GM12878 (cell line): ENCODE measurements at places on chromosomes 6 and 20.

- DNase-seq, result no peak
These were observed 237.1 kb upstream of the MOCS1 start for GRCh38 chr6:40171343-40171742.

DNA sequence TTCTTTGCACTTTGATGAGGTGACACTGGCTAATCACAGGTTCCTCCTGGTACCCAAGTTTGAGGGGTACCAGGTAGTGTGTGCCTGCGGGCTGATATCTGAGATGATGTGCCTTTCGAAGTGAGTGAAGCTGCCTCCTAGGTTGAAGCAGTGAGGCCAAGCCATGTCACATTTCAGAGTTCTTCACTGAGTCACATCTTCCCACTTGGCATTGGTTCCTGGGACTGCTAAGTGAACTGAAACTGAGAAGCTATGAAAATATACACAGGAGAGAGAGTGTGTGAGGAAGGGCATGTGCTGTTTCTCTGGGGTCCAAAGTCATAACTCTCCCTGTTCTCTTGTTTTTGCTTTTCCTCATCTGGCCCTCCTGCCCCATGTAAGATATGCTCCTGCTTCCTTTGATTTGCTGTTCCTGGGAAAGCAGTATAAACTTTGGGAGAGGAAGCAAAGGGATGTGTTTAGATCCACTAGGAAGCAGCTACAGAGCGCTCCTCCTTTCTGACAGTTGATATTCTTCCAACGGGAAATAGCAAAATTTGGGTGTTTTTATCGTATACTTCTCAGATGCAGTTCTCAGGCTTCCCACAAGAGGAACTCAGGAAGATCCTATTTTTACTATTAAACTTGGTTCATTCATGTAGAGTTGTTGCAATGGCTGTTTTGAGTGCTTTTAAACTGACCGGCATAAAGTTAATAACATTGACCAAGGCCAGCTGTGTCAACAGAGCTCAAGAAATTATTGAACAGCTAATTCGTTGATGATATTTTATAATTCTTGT, 153.7 kb downstream of the MOXD1 start:
- no peak for DNase-seq

GRCh38 chr6:3457710-3458602, 1.1 kb upstream of the SLC22A23 start:
- DNase-seq, result no peak

DNA sequence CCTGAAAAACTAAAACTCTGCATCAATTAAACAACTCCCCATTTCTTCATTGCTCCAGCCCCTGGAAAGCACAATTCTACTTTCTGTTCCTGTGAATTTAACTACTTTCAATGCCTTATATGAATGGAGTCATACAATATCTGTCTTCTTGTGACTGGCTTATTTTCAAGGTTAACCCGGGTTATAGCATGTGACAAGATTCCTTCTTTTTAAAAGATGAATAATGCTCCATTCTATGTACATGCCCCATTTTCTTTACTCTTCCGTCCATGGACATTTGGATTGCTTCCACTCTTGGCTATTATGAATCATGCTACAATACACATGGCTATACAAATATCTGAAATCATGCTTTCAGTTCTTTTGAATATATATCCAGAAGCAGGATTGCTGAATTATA, 334.9 kb upstream of the ID4 start:
- no peak for DNase-seq

GRCh38 chr6:49326347-49326746, 136.7 kb downstream of the MMUT start:
- DNase-seq, result no peak

DNA sequence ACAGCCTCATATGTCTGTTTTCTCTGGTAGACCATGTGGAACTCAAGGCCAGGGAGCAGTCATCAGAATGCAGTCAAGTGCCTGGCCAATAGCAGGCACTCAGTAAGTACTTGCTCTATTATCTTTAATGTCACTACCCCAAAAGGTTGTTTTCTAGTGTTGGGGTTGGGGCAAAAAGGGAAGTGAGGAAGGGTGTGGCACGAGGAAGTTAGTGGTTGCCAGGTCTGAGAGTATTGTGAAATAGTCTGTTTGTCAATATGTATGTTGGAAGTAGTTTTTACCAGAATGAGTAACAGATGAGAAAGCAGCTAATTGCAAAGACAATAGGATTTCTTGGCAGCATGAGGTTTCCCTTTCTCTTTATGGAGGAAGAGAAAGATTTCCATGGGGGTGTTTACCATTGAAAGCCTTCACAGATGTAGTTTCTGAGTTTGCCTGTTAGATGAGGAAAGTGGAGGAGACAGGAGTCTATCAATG, 59.5 kb upstream of the ARMH2 start:
- peak; percentile 41 for DNase-seq

- no peak for DNase-seq
These were observed 419.4 kb upstream of the JARID2 start for GRCh38 chr6:14826456-14826855.

DNA sequence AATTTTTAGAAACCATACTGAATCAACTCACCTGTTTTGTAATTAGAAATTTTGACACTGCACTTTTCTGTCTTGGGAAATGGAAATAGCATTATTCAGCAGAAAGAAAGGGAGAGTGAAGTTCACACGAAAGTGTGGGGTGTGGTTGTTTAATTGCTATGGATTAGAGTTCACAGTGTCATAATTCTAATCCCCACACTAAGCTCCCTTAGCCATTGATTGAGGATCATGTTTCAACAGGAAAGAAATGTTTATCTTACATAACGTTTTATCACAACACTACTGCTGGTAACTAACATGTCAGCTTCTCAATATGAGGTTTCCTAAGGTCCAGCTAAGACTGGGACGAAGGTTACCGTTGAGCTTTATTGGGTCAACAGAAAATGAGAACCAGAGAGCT, 31.4 kb upstream of the GSTA5 start:
- DNase-seq, result no peak

- DNase-seq, result no peak
These were observed 142.3 kb downstream of the TFAP2A start for GRCh38 chr6:10272591-10272990.

DNA sequence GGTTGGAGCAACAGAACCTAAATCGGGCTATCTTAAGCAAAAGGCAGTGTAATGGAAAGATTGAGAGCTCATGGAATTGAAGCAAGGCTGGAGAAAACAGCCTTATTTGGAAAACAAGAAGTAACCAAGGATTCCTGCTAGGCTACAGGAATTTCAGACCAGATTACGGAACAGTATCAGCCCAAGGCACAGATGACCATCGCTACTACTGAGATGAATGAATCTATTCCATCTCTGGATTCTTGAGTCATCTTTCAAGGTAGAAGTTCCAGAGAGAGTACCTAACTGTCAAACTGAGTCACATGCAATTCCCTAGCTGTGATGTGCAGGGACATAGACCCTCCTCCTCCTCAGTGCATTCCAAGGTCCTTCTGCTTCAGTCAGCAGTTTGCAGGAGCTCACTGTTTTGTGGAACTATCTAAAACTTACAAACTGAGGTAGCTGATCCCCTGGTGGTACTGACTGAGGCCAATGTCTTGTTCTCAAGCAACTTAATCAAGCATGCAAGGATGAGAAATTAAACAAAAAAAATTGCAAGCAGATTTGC, 62.0 kb upstream of the SMLR1 start:
- no peak for DNase-seq

GRCh38 chr20:51513545-51513944, 29.0 kb downstream of the NFATC2 start:
- no peak for DNase-seq

- DNase-seq, result no peak
These were observed 199.9 kb downstream of the CDH4 start for GRCh38 chr20:61451953-61452352.

GRCh38 chr6:132929141-132929540, 114.8 kb downstream of the RPS12 start:
- no peak for DNase-seq

DNA sequence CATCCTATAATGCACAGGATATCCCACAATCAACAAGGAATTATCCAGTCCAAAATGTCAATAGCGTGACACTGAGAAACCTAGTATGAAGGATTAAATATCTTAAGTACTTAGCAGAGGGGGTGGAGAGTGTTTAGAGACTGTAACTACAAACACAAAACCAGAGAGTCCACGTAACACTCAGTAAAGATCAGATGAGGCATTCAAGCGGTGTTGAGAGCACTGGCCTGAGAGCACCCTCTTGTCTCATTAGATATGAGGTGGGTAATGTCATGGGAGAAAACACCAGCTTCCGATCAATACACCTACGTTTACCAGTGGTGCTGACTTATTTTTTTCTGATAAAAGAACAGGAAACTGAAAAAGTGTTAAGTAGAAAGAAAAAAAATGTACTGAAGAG, 2.3 kb downstream of the FAM184A start:
- no peak for DNase-seq

DNA sequence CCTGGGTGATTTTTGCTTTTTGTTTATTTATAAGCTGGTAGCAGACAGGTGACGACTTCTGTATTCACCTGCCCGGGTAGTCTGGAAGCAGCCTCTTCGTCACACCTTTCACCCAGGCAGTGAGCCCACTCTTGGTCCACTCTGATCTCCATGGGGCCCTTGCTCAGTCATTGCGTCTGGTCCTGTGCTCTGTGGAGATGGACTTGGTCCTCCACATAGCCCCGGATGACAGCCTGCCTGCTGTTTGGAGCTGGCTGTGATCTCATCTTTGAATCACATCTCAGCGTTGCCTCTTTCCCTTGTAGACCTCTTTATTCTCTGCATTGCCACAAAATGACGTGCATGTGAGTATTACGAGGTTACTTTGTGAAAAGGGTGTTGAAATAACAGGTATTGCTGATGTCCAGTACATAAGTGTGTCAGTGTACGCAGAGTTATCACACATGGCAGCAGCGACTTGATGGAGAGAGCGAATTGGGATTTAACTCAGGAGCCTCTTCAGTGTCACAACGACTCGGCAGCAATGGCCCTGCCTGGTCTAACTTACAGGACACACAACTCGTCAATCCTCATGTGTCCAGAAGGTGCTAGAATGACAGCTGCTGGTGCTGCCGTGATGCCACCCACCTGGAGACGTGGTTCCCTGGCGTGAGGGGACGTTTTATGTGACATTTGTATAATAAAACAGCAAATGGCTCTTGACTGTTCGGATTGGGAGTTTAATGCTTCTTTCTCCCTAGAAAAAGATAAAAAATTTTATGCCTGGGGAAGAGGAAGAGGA, 24.2 kb upstream of the FRMD1 start:
- no peak for DNase-seq

GRCh38 chr20:47502271-47503239, 868 bp downstream of the NCOA3 start:
- no peak for DNase-seq

DNA sequence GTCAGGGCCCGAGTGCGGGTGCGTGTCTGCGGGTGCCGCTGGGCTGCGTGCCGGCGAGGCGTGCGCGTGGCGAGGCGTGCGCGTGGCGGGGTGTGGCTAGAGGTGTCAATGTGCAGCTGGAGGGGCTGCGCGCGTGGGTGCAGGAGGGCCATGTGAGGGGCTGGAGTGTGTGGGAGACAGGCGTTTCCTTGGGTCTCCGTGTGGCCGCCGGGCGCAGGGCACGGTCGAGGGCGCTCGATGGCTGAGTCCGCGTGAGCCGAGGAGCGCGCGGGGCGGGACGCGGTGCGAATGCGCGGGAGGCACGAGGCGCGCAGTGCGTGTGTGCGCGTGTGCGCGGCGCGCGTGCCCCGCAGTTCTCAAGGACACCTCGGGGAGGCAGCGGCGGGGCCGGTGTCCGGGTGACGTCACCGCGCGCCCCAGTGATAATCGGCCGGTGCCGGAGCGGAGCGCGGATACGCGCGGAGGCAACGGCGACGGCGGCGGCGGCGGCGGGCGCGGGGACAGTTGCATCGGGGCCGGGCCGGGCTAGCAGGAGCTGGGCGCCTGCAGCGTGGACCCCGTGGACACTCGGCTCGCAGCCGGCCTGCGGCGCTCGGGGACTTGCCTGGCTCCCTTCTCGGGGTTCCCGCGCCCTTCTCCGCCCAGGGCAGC, 38.7 kb downstream of the YTHDF1 start:
- no peak for DNase-seq

DNA sequence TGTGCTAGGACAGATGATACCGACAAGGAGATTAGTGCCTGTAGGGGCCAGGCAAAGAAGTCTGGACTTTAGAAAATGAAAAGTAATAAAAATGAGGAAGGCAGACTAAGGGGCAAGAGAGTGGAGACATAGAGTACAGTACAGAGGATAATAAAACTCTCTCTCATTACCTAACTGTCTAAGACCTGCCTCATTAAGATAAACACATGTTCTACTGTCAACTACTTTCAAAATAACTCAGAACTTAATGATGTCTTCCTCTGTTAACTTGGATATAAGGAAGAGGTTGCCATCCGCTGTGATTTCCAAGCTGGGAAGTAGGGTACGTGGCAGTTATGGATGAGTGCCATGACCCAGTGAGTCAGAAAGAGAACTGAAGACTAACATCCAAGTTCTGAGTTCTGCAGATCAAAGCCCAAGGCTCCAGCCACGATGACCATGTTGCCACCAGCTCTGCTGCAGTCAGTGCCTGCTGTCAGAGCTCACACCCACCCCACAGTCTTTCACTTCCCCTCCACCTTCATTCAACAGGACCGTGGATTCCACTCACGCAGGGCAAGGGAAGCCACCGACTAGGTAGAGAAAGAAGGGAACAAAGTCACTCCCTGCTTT, 81.8 kb downstream of the KIF16B start:
- peak; percentile 1 for DNase-seq

DNA sequence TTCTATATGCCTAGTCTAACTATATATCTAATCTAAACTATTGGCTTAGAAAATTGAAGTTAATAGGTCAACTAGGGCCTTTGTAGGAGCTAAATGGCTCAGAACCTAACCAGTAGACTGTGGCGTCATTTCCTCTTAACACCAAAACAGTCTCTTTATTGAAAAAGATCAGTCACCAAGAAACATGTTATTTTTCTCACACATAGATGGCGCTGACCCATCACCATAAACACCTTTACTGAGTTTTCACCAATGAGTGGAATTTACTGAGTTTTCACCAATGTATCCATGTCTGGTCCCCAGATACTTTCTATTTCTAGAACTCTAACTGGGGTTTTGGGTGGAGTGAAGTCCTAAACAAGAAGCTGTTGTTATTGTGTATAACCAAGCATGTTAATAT, 636.0 kb downstream of the BCKDHB start:
- no peak for DNase-seq

DNA sequence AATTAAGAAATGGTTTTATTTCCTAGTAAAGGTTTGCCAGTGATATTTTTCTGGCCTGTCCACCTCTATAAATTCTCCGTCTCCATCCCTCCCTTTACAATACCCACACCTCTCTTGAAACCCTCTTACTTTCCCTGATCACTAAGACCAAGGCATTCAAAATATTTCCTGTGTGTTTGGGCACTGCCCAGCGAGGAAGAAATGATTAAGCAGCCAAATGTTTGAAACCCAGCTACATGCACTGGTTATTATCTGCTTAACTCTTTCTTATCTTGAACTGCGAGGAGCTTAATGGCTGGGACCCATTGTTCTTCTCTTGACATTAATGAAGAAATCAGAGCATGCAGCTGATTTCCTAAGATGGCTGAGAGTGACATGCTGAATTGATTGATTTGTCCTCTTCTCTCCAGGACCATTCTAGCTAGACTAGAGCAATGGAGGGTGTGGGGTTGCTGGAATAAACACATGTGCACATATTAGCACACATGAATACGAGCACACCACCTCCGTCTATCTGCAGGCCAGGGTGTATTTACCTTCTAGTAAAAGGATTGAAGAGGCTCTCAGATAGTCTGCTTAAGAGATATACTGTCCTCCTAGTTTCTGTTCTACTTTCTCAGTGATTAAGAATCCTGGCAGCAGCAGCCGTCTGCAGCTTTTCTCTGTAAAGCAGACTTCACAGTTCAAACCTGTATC, 46.1 kb upstream of the PRDM1 start:
- no peak for DNase-seq

GRCh38 chr6:148193063-148193680, 149.5 kb upstream of the SASH1 start:
- no peak for DNase-seq
